ENCODE measurements at places on chromosomes 4 and X.

- no peak for DNase-seq
Observed at GRCh38 chr4:21134994-21135393, 434.7 kb downstream of the PACRGL start.

- no peak for DNase-seq
Observed at GRCh38 chr4:125352521-125352920, 37.8 kb downstream of the FAT4 start.

GRCh38 chrX:118207831-118208453, 91.3 kb upstream of the KLHL13 start:
- DNase-seq: no peak

- no peak for DNase-seq
Observed at GRCh38 chrX:23364416-23364815, 29.8 kb downstream of the PTCHD1 start.

DNA sequence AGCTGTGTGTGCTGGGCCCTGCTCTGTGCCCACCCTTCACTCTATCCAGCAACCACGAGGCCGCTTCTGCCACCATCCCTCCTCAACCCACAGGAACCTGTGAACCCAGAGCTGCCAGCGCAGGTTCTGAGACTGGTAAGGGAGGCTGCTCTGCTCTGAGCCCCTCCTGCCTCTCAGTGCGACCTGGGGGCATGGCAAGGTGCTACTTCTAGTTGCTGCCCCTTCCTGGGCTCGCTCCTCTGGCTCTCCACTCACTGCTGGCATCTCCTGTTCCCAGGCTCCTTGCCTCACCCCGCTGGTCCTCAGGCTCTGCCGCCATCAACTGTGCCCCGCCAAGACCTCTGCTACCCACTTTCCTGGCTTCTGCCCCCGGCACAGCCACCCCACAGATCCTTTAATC, 39.3 kb downstream of the RNF212 start:
- no peak for DNase-seq

DNA sequence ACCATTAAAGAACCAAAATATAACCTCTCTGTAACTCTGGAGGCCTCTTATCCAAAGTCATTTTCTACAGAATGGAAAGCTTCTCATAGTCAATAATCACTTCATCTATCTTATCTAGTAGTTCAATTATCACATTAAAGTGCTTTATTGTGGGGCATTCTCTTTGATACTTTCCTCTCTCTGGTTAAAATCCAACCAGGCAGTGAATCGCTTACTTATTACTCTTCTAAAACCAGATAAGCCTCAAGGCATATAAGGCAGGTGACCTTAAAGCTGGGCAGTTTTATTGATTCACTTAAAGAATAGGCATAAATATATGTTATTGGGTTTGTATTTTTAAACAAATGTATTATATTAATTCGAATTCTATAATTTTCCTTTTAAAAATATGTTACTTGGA, 2162.1 kb upstream of the TENM3 start:
- no peak for DNase-seq

- DNase-seq: no peak
Observed at GRCh38 chr4:94758700-94759399, 1.1 kb downstream of the BMPR1B start.

GRCh38 chr4:129917651-129918050, 821.7 kb downstream of the C4orf33 start:
- no peak for DNase-seq

DNA sequence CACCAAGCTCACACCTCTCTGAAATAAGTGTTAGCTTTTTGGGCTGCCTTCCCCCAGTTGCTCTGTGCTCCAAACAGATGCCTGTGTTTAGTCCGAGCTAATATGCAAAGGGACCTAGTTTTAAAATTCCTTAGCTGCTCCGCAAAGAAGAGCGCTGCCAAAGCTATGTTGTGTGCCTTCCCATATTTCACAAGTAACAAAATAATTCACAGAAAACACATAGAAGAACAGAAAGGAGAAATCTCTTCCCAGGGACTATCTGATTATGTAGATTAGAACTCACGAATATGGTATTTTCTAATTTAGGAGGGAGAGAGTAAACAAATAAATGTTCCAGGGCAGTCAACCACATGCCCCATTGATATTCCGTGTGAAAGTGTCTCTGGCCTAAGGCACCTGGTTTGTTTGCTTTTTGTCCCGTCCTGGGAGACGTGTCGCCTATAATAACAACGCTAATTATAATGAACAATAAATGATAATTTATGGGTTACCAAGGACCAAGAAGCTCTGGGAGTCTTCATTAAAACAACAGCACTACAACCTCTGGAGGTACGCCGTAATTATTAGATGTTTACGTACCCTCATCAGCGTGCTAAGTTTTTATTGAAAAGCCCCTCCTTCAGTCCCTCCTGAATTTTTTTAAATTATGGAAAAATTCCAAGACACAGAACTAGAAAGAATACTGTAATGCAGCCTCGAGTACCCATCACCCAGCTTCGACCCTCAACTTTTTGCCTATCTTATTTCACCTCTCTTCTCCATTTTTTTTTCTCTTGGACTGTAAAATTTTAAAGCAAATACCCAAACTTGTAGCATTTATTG, 1.2 kb upstream of the CCNG2 start:
- DNase-seq: no peak

DNA sequence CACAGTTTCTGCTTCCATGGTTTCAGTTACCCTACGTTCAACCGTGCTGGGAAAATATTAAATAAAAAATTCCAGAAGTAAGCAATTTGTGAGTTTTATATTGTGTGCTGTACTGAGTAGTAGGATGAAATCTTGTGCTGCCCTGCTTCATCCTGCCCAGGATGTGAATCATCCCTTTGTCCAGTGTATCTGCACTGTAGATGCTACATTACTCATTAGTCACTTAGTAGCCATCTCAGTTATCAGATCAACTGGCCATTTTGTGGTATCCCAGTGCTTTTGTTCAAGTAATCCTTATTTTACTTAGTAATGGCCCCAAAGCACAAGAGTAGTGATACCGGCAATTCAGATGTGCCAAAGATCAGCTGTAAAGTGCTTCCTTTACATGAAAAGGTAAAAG, 97.9 kb downstream of the COX18 start:
- no peak for DNase-seq

DNA sequence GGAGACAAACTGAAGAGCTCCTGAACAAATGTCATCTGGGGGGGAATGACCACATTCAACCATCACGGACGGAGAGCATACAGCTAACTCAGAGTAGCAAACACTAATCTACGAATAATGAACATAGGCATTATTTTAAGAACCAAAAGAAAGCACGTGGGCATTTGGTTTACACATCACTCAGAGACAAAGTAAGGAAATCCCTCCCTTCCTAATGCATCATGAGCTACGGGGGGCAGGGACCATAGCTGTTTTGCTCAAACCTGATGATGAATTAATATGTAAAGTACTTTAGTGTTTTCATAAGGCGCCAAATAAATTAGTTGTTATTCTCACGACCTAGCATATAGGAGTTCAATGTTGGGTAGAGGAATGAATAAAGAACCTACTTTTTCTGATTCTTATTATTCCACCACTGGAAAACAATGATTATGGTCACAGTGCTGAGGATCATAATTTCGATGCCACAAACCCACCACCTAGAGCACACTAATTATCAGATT, 11.7 kb upstream of the TMEM156 start:
- DNase-seq: no peak

DNA sequence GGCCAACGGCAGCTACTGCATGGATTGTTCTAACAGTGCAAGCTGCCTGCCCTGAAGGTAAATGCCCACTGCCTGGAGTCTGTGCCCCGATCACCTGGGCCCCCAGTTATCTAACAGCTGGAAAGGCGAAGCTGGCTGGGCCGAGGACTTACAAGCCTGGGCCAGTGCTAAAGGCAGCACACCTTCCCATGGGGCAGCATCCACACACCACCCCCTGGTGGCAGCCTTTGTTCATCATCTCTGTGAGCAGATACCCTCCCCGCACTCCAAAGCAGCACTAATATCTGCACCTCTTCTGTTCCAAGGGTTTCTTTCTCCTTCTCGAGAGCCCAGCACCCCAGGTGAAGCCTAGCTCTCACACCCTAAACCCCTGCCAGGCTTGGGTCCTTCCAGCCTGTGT, 7.6 kb downstream of the SLC2A9 start:
- DNase-seq: peak; percentile 66

DNA sequence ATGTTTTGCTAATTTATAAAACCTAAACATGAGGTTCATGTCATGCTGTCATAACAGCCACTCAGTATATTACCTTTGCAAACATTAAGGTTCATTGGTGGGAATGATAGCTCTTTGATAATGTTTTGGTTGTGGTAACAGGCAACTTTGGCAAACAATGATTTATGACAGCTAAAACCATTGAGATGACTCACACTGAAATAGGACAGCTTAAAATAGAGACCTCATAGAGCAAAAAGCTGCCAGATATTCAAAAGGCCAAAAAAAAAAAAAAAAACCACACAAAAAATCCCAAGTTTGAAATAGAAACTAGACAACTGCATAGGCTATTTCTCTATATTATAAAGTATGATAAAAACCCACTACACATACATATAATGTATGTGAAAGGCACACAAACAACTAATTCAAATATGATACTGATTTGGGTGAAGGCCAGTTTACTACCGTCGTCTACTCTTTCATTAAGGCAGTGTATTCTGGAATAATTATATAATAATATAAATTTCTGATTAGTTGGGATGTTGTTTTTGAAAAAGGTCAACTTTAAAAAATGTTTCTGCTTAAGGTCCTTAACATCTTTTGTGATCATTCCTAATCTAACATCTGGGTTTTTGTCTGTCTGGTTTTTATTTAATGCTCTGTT, 646.0 kb upstream of the PITX2 start:
- DNase-seq: no peak

GRCh38 chr4:168551945-168552695, 55.3 kb downstream of the PALLD start:
- no peak for DNase-seq

DNA sequence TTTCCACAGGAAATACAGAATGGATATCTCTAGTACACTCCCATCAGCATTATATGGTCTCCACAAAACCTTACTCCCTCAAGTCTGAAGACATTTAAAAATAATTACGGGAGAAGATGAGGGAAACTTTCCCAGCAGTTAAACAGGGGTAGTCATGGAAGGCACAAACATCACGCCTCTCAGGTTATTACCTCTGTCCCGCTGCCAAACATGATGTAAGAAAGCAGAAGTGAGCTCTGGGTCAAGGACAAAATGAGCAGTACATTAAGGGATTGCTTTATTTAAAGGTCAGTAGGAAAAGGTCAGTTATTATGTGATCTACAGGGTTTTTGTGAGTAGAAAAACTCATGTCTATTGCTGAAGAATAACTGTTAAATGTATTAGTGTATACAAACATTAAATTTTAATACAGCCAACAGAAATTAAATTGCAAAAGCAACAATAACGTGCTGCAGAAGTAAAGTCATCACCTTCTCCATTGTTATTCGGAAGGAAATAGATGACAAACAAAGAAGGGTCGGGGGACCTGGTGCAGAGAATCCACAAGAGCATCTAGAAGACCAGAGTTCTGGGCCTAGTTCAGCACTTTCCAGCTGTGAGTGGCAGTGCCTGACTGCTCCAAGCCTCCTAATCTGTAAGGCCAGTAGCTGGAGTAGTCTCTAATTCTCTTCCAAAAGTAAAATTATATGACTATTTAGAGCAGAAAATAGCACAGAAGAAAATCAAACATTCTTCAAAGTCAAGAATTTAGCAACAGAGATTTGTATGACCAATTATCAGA, 171.2 kb downstream of the PPP3CA start:
- DNase-seq: no peak
